NCI-H1417 (cell line): ENCODE measurements at places on chromosomes 5 and 9.

DNA sequence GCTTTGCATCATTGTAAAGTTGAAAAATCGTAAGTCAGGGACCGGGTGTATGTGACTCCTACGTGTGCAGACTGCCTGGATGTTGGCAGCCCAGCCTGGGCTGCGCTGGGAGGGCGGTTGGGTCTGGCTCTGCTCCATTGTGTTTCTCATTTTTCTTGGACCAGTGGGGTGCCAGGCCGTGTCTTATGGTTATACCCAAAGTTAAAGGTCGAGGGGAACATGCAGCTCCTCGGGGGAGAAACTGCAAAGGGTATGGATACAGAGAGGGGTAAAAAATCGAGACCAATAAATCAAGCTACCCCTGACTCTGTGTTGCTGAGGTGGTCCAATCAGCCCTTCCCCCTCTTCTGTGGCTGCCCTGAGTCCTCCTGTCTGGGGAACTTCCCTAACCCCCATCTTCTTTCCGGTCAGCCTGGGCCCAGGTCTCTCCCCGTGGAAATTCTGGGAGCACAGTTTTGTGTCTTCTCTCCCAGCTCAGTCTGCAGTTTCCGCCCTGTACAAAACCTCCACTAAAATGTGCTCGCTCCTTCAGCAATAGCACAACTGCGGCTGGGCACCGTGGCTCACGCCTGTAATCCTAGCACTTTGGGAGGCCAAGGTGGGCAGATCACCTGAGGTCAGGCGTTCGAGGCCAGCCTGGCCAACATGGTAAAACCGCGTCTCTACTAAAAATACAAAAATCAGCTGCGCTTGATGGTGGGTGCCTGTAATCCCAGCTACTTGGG is 34.1 kb upstream of the UNC5A start:
- no peak for DNase-seq

DNA sequence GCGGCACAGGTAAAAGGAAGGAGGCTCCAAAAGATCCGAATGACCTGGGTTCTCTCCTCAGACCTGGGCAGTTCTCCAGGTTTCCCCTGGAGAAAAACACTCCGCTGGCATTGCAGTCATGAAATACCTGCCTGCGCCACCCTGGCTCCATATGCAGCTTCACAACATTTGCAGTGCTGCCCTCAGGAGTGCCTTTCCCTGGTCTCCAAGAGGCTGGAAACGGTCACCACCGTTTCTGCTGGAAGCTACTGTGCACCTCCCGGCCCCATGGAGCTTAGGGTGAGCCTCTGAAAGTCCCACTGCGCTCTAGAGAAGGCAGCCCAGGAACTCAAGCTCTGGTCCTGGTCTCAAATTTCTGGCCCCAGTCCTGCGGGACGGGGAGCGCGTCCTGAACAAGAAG is 670 bp downstream of the UGT3A1 start:
- no peak for DNase-seq

DNA sequence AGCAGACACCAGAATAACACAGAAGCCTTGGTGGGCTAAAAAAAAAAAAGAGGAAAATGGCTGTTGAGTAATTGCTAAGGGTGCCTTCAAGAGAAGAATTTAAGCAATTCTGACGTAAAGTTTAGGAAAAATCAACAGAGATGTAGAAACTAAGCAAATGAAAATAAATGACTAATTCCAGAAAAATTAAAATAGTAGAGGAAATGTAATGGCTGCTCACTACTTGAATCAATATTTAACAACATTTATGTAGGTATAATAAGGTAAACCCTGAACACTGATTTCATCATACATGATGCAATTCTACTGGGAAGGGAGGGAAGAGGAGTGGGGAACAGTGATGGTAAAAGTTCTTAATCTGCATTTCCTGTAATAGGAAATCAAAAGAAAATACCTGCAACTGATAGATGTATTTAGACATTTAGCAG is 41.4 kb downstream of the PUM3 start:
- DNase-seq, result no peak

DNA sequence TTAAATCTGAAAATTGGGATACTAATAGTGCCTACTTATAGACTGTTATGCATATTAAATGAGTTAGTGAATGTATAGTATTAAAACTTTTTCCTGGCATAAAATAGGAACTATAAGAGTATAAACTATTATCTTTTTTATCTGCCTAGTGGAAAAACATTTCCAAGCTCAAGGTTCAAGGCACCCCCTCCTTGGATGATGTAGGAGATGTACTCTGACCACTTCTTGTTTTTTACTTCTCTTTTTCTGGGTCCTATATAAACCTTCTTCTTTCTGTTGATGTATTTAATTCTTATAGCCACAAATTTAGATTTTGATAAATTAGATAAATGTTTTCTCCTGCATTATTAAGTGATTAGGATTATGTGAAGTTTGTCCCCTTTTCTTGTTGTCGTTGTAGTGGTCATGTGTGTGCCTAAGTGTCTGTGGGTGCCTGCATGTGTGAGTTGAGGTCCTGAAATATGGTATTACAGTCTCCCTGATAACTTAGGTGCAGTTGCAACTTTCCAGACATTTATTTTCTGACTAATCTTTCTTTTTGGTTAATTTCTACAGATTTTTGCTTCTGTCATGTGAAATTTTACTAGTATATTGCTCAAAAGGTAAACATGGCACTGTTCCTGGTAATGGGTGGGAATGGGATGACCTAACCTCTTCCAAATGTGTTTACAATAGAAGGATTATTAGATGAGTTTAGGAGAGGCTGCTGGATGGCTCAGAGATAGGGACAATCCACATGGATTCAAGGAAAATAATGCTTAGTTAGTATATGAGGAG is 160.8 kb upstream of the CDKN2B start:
- DNase-seq, result no peak

- DNase-seq, result no peak
These were observed 98.2 kb upstream of the PRSS3 start for GRCh38 chr9:33697171-33697570.

DNA sequence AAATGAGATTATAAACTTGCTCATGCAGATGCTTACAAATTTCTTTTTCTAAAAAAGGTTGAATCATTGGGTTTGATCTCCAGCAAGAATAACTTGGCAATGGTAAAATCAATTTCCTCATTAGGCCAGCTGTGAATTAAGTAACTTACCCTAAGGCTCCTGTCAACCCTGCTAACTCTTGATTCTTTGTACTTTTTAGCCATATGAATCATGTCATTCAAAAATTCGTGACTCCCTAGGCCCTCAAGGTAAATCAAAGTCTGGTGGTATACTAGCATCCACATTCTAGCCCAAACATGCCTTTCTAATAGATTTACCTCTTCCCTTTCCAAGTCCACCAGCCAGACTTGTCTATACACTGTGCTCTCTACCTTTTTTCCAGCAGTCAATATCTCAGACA is 420.8 kb upstream of the BRINP1 start:
- no peak for DNase-seq

- no peak for DNase-seq
These were observed 167.4 kb upstream of the KIF2A start for GRCh38 chr5:62138607-62139006.

- DNase-seq, result no peak
These were observed 462.7 kb upstream of the CD180 start for GRCh38 chr5:67659288-67659687.

- no peak for DNase-seq
These were observed 52.4 kb downstream of the CDC14B start for GRCh38 chr9:96567203-96567700.

DNA sequence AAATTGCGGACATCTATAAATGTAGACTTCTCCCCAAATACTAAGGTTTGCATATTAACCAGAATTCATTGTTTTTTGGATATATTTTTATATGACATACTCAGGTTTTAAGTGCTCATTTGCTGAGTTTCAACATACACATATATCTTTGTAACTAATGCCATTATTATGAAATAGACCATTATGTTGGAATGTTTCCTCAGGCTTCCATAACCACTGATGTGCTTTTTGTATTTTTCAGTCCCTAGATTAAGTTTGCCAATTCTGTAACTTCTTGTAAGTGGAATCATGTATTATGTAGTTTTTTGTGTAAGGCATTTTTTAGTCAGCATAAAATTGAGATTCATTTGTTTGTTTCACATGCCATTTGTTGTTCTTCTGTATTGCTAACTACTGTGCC is 32.1 kb downstream of the HSPA4 start:
- DNase-seq, result no peak

GRCh38 chr5:60141119-60141518 is 247.6 kb upstream of the PDE4D start:
- DNase-seq, result no peak

GRCh38 chr5:180339583-180340183 is 13.5 kb downstream of the GFPT2 start:
- no peak for DNase-seq

GRCh38 chr5:129652349-129653056 is 95.4 kb upstream of the MINAR2 start:
- no peak for DNase-seq

- peak; percentile 5 for DNase-seq
These were observed 37.1 kb upstream of the FAM169A start for GRCh38 chr5:74903165-74903787.

GRCh38 chr9:20990867-20991266 is 40.6 kb downstream of the HACD4 start:
- DNase-seq, result no peak

- no peak for DNase-seq
These were observed 78.0 kb upstream of the FCN1 start for GRCh38 chr9:134995792-134996120.

DNA sequence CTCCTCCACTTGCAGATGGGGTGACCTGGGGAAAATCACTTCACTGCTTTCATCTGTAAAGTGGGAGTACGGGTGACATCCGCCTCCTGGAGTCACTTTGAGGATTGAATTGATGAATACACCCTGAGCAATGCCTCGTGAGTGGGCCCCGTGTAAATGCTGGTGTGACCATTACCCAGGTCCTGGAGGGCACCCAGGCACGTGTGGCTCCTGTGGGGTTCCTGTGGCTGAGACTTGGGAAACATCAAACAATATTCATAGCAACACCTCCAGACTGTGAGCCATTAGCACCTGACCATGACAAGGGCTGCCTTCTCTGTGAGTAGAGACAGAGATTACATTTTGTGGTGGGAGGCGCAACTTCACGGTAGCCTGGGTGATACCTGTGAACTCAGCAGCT is 11.4 kb downstream of the MRPL36 start:
- DNase-seq, result no peak

DNA sequence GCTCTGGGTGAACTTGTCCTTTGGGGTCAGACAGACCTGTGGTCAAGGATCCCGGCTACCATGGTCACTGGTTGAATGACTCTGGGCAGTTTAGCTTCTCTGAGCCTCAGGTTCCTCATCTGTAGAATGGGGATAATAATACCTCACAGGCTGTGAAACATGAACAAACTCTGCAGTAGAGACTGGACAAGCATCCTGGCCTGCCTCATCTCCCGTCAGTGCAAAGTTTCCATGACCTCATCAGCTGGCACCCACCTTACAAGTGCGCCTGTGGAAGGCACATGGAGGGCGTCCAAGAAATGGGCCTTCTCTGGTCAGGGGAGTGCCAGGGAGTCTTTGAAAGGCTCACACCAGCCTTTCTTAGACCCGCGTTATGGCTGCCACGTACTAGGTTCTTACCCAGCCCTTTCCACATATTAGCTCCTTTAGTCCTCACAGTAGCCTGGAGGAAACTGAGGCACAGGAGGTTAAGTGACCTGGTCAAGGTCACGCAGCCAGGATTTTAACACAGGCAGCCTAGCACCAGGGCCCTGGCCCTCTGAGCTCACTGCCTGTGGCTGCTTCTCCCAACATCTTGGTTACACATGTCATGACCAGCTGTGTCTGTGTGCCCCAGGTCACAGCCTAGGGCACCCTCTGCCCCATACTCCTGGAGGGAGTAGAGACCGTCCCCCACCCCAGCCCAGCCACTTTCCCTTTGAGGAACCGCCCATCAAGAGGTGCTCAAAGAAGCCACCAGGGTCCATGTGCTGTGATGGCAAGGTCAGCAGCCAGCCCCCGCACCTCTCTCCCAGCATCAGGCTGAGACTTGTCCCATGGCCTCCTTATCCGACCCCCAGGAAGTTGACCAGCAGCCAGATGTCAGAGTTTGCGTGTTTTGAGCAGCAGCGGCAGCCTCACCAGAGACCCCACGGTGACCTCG is 39.4 kb upstream of the RPL26L1 start:
- no peak for DNase-seq

DNA sequence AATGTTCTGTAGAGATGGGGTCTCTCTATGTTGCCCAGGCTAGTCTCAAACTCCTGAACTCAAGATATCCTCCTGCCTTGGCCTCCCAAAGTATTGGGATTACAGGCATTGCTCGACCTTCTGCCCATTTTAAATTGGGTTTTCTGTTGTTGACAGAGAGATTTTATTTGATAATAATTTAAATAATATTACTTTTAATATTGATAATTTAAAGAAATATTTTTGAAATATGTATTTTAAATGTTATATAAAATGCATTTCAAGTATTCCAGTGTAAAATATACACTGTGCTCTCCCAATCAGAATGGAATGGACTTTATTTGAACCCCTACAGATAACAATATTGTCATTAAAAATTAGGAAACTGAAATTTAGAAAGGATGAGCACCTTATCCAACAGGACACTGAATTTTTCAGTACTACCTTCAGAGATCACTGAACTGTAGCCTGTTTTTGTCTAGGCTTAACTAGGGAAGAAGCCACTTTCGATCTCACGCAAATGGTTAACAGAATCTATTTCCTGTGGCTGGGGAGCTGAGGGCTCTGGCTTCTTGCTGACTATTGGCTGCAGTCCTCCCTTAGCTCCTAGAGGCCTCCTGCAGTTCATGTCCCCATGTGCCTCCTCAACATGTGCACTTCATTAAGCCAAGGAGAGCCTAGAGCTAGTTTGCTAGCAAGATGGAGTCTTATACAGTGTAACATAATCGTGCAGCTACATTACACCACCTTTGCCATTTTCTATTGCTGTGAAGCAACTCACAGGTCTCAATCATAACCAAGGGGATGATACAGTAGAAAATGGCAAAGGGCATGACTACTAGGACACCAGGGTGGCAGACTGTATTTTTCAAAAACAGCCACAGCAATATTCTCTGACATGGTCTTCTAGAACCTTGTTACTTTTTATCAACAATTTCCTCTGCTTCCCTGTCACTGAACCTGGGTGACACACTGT is 150.0 kb downstream of the CDC42SE2 start:
- no peak for DNase-seq

GRCh38 chr5:177402271-177403043 is 2.0 kb upstream of the PFN3 start:
- DNase-seq, result peak; percentile 82

- DNase-seq, result no peak
These were observed 51.1 kb downstream of the ENC1 start for GRCh38 chr5:74589204-74590056.

DNA sequence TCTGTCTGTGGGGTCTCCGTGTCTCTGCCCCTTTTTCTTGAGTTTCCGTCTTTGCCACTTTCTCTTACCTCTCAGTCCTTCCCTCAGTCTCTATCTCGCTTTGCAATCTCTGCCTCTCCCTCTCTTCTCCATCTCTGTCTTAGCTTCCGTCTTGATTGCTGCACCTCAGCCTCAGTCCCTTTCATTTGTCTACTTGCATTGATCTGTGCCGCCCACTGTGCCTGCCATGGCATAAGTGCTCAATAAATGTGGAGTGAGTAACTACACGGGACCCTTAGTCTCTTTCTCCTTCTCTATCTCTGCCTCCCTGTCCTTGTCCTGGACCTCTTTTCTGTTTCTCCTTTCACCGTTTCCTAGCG is 6.6 kb downstream of the PCDHGC5 start:
- DNase-seq, result no peak

GRCh38 chr5:40572937-40573336 is 106.8 kb upstream of the PTGER4 start:
- DNase-seq, result no peak

- DNase-seq, result no peak
These were observed 255.1 kb downstream of the MAT2B start for GRCh38 chr5:163760498-163760897.
